ENCODE measurements at places on chromosomes 7 and 10. TPM values are rescaled to one million over a fixed set of nuclear protein-coding genes. Genes with fewer than 3 reads are reported as not detected.

The MSMB gene
- total RNA-seq = not detected

The SMIM30 gene
- total RNA-seq = 48.5 TPM

The OPALIN gene
- total RNA-seq = not detected

DNA sequence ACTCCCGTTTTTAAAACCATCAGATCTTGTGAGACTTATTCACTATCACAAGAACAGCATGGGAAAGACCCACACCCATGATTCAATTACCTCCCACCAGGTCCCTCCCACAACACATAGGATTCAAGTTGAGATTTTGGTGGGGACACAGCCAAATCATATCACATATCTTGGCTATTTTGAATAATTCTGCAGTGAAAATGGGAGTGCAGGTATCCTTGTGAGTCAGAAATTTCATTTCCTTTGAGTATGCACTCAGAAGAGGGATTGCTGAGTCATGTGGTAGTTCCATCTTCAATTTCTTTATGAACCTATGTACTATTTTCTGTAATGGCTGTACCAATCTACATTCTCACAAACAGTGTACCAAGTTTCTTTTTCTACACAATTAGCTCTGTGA is 125.8 kb downstream of the ANKRD7 start:
- no peak for DNase-seq
- H3K4me1 ChIP-seq = no peaks in the 10 kb centered on the region
- no peak overlapping the region for H3K27ac ChIP-seq

DNA sequence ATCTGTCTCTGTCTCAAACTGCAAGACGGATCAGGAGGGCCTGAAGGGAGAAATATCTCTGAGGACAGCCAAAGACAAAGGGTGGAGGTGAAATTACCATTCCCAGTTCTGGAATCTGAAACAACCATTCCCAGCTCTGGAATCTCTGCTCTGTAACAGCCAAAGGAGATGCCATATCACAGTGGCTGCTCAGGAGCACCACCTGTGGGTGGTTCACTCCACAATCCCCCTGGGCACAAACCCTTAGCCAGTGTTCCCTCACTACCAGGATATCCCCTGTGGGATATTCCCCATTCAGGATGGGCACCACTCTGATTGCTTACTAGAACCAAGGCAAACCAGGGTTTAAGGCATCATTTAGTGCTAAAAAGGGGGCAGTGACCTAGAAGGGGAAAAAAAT is 199.0 kb downstream of the HTR7 start:
- no peak overlapping the region for H3K27ac ChIP-seq
- H3K4me1 ChIP-seq = no peaks in the 10 kb centered on the region

- no peaks in the 10 kb centered on the region for H3K36me3 ChIP-seq
- DNase-seq = no peak
- H3K4me1 ChIP-seq = no peaks in the 10 kb centered on the region
Measured at GRCh38 chr10:92790440-92790839, 57.9 kb upstream of the EXOC6 start.

DNA sequence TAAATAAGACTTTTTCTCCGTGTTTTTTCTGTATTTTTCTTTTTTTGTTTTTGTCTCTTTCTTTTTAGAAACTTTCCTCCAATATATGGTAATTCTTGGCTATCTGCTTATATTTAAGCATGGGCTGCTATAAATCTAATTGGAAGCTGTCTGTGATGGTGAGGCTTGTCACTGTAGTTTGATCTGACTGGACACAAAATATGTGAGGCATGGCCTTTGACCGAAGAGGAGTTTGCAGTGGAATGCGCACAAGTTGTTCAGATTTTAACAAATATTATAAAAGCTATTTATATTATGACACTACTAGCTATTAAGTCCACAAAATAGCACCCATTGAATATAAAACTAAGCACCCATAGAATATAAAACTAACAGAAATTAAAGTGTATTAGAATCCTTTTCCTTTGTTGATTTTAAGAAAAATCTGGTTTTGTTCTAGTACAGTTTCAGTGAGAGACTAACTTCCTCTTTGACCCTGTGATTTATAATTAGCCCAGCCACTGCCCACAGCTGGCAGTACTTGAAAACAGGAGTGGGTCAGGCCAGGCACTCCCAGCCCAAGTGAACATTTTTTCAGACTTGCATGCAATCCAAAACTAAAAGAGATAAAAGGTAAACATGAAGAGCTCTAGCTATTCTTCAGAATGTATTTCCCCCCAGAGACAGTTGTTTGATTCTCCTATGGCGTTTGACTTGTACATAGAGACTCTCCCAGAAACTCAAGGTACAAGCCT is 69.9 kb upstream of the FGL2 start:
- H3K27me3 ChIP-seq = no peaks in the 10 kb centered on the region
- no peak for DNase-seq
- peak overlapping the region; percentile 26 for H3K27ac ChIP-seq
- no peak overlapping the region for H3K4me3 ChIP-seq
- H3K36me3 ChIP-seq = no peaks in the 10 kb centered on the region
- peaks cover 15% of the 10 kb centered on the region for H3K4me1 ChIP-seq

All from upper lobe of right lung (tissue), 1 donor.